Cerebellum (tissue), 4 donors: ENCODE measurements at places on chromosomes 11 and 22.

GRCh38 chr11:93160808-93161207 lies 37.0 kb downstream of the SLC36A4 start:
- no peak for DNase-seq

DNA sequence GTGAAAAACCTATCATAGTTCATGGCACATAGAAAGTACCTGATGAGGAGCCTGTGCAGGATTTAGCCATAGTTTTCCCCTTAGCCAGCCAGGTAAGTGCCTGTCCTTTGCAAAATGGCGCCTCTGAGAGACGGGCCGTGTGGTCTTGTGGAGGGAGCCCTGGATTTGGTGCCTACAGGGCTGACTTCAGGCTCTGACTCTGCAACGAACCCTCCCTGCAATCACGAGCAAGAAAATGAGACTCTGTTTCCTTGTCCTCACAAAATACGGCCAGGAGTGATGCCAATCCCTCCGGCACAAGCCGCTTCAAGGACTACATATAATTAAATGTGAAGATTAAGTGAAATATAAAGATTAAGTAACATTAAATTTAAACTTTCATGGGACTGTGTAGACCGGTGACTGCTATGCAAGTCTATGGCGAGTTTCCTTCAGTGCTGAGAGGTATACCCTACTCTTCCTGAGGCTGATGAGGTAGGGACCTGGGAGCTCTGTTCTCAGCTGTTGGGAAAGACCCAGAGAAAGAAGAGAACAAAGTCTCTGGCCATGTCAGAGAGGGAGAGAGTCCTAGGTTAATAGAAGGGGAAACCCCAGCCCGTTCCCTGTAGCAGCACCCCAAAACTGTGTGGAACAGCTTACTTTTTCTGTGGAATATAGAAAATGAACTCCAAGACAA lies 6.1 kb upstream of the CXCR5 start:
- DNase-seq, result no peak

DNA sequence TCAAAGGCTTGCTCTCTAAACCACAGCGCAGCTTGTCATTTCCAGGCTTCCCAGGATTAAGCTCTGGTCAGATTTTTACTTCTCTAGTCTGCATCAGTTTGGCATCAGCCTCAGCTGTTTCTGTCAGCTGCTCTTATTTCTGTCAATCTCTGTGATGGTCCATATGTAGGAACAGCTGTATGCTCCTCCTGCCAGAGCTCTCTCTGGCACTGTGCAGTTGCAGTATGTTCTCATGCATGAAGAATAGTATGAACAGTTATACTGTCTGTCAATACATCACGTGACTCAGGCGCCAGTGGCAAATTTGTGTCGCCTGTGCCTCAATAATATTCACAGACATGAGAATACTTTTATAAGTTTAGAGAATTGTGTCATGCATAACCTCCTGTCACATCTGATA lies 6.7 kb downstream of the OR6M1 start:
- no peak for DNase-seq

GRCh38 chr11:104339380-104339831 lies 175.5 kb upstream of the PDGFD start:
- DNase-seq, result no peak

DNA sequence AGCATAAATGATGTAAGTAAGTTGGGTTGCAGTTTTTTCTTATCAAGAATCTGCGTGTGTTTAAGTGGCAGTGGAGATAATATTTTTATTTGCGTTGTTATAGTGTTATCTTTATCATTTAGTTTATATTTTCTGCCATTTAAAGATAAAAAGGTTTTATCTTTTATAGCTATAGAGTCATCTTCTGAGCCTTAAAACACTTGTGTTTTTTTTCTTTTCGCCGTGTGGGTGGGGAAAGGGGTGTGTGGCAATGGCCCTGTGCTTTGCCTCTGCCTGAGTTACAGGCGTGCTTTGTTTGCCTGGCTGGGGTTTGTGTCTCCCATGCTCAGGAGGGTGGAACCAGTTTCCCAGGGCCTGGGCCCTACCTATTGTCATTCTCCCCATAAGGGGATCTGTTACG lies 16.2 kb downstream of the ARHGEF12 start:
- no peak for DNase-seq
